ENCODE measurements at places on chromosomes 6 and 20.

DNA sequence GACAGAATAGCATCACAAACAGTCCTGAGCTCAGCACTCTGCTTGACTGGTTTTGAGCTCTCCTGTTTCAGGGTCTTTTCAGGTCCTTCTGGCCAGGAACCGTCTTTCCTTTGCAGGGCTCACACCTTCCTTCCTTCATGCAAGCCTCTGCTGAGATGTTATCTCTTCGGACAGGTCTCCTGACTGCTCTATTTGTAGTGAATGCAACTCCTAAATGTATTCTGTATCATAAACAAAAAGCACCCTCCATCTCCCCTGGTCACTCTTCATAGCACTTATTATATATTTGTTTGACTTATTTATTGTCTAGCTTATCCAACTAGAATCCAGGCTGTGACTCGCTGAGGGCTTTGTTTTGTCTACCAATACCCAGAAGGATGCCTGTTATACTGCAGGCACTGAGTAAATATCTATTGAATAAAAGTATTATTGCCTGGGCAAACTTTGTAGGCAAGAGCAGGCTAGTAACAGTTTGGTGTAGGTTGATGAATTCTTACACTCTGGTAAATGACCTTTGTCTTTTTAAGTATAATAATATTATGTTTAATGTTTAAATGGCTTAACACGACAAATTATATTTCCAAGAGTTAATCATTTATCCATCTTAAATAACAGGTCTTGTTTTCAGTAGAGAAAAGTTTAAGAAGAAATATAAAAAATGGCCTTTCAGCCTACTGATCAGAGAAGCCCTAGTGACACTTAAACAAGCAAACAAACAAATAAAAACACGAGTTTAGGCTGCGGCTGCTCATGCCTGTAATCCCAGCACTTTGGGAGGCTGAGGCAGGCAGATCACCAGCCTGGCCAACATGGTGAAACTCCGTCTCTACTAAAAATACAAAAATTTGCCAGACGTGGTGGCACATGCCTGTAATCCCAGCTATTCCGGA is 199.7 kb downstream of the BCAS1 start:
- DNase-seq = no peak

- DNase-seq = no peak
Measured at GRCh38 chr6:3608159-3608558, 143.4 kb downstream of the PXDC1 start.

DNA sequence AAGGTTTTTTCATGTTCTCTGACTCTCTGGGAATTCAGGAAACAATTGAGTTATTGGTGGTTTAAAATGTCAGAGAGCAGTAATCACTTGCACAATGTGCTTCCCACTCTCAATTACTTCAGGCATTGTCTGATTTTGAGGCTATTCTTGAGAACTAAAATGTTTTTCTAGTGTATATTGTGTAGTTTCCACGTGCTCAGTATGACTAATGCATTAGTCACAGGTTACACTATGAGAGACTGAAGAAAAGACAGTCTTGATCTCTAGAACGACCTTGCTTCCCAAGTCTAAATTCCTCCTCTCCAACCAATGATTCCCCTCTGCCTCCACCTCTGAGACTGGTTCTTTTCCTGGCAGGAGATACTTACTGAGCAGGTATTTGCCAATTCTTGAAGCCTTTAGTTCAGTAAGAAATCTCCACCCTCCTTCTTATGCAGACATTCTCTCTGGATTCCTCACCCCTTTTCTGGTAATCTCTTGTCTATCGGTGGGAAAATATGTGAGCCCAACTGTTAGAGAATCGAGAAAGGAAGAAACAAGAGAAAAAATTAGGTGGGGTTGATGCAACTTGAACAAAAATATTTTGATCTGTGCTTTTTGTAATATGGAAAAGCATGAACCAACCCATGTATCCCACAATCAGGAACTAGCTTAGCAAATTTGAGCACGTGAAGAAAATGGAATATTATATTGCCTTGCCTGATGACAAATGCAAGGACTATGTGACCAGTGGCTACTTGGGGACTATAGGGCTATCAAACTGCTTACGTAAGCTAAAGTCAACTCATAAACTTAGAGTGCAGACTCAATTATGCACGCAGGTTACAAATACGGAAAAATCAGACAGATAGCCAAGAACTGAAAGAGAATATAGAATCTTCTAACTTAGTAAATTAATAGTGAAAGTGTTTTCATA is 61.1 kb upstream of the SLC22A16 start:
- DNase-seq = peak; percentile 14

- no peak for DNase-seq
Measured at GRCh38 chr6:128367437-128367836, 153.0 kb downstream of the PTPRK start.

DNA sequence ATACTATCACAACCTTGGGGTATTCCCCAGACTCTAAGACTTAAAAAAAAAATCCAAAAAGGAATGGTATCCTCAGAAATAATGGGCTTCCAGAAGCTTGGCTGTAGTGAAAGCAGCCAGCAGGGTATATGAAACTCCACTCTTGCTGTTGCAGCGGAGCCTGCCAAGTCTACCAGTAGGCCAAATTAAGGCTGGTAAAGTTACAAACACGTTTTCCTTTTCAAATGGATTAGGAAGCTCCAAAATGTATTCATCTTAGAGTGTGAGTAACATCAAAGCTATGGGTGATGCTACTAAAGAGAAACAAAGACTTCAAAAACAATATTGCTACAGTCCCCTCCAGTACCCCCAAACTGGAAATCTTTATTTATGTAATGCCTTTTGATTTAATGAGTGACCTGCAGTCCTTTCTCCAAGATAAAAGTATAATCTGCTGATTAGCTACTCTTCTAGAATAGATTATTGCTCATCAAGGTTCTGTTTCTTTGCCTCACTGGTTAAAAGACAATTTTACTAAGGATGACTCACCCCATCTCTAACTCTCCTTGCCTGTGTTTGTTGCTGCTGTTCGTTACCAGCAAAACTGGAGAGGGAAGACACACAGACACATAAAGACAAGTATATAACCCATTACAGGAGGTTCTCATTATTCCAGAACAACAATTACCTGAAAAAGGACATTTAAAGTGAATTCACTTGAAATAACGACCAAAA is 84.9 kb downstream of the BTBD9 start:
- no peak for DNase-seq

DNA sequence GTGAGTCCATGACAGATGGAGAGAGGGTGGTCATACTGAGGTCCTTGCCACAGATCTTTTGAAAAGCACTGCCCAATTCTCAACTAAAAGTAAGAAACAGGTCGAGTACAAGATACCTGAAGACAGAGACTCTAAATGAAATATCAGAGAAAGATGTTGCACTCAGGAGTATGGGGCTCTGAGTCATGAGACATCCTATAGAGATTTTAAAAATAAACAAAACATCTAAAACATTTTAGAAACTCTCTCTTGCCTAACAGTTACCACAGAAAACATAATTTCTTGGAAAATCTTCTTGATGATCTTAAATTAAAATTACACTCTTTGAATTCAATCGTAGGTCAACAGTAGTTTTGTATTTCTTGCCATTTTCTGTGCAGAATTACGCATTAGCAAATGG is 348.9 kb upstream of the MARCKS start:
- no peak for DNase-seq

GRCh38 chr6:136511397-136511796 is 38.8 kb downstream of the MAP7 start:
- DNase-seq = no peak

DNA sequence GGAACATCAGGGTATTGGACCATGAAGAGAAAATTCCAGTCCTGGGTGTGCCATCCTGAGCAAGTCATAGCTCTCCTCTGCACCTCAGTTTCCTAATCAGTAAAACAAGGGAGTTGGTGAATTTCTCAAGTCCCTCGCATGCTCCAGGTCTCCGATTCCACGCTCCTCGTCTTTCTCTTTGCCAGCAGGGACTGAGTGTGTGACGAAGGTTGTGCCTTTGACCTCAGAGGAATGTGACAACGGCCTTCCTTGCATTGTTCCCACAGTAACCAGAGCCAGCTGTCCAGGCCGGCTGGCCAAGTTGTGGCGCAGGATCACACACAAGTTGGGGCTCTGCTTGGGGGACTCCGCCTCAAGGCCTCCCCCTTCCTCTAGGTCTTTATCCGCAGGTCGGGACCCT is 217.3 kb downstream of the ATXN1 start:
- no peak for DNase-seq

- DNase-seq = no peak
Measured at GRCh38 chr6:90263633-90264032, 33.0 kb downstream of the BACH2 start.

DNA sequence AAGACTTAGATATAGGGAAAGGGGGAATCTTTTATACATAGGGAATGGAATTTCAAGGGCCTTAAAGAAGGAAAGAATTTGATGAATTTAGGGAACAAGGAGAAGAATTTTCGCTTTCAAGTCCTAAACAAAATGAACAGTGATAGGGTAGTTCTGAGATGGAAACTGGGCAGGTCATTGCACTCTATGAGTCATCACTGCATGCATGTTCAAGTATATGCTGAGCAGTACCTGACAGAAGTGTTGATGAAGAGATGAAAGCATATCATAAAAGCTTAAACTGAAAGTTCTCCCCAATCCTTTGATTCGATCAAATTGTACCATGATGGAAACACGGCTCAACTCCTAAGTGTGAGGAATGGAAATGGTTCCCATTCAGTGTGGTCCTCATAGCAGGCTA is 271.0 kb downstream of the TSHZ2 start:
- no peak for DNase-seq

DNA sequence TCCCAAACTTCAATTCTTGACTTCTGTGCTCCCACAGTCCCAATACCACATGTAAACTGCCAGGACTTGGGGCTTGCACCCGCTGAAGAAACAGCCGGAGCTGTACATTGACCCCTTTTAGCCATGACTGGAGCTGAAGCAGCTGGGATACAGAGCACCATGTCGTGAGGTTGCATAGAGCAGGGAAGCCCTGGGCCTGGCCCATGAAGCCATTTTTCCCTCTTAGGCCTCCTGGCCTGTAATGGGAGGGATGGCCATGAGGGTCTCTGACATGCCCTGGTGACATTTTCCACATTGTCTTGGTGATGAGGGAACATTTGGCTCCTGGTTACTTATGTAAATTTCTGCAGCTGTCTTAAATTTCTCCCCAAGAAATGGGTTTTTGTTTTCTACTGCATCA is 9.8 kb downstream of the RHAG start:
- no peak for DNase-seq

GRCh38 chr6:168182908-168183612 is 104.0 kb upstream of the FRMD1 start:
- no peak for DNase-seq

DNA sequence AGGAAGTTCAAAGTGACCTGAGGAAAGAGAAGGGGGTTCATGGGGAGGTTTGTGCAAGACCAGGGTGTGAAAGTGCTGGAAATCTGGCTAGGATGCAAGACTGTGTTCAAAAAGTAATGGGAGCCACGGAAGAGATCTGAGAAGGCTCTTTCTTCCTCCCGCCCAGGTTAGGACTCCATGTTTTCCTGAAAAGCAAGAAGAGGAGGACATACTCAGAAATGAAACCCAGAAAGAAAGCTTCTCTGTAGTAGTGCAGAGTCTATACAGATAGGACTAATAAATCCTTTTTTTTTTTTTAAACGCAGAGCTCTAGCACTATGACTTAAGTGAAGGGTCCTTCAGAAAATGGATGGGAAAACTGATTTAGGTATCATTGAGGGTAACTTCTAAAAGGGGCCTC is 3.2 kb upstream of the DDO start:
- DNase-seq = no peak

DNA sequence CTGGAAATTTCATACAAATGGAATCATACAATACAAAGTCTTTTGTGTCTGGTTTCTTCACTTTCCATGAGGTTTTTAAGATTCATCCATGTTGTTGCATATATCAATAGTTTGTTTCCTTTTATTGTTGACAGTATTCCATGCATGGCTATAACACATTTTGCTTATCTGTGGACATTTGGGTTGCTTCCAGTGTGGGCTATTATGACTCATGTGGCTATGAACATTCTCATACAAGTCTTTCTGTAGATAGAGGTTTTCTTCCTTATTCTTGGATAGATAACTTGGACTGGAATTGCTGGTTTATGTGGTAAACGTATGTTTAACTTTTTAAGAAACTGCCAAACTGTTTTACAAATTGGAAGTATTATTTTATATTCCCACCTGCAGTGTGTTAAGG is 30.0 kb upstream of the KIF6 start:
- DNase-seq = no peak

DNA sequence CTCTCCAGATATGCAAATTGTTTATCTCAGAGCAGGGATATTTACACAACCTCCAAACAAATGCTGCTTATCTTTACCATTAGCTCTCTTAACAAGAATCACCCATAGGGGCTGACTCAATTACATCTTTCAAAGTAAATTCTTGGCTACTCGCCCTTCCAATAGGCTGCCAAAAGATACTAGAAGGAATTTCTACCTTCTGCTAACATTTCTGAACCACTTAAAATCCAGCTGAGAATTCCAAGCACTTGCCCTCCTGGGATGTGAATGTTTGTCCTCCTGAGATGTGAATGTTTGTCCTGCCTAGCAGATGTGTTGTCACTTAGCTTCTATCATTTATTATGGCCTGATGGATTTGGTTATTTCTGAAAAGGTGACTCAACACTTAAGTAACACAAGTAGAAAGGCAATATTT is 388.0 kb downstream of the GJA1 start:
- DNase-seq = no peak

DNA sequence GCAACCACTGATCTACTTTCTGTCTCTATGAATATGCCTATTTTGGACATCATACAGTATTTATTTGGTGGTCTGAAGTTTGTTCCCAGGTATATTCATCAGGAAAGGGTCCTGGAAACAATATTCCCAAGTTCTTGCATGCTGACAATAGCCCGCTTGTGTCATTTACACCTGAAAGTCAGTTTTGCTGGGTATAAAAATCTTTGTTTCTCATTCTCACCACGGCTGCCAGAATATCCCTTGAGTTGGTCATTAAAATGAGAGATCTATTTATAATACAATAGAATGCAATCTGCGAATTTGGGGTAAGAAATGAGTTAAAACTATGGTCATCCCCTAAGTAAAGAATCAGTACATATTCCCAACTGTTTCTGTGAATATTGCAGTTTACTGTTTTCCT is 79.0 kb downstream of the MAN1A1 start:
- DNase-seq = no peak
